ENCODE measurements at places on chromosomes 2 and 18. TPM values are rescaled to one million over a fixed set of nuclear protein-coding genes. Genes with fewer than 3 reads are reported as not detected.
A peak's percentile ranks its signal among the peaks of the same experiment; 100 is the strongest.

DNA sequence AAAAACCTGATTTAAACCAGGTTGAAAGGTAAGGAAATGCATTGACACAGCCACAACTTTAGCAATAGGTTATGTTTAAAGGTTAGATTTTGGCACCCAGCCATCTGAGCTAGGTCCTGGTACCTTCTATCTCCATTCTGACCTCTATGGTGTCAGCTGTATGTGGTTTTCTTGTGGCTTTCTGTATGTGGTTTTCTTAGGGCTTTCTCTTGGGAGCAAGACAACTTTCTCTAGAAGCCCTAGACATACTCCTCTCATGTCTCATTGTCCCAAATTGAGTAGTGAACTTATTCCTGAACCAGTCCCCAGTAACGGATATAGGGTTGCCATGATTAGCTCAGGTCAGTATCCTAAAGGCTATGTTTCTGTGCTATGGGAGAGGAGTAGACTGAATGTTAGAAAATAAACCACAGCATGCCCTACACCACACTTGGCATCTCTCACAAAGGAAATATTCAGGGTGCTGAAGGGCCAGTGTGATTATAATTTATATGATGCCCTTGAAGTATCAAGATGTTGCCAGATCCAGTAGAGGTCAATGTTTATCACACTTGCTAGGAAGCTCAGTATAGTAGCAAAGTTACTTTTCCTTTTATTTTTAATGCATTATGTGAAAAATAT is 176.1 kb downstream of the CAPN13 start:
- no peaks in the 10 kb centered on the region for H3K27me3 ChIP-seq
- H3K36me3 ChIP-seq, result no peaks in the 10 kb centered on the region
- peaks cover 14% of the 10 kb centered on the region for H3K4me1 ChIP-seq
- DNase-seq, result no peak
- H3K4me3 ChIP-seq, result no peak overlapping the region

GRCh38 chr18:62437235-62438017 is 85.4 kb upstream of the ZCCHC2 start:
- no peak overlapping the region for H3K4me3 ChIP-seq
- H3K36me3 ChIP-seq, result no peaks in the 10 kb centered on the region
- no peaks in the 10 kb centered on the region for H3K4me1 ChIP-seq
- H3K27me3 ChIP-seq, result peaks cover 13% of the 10 kb centered on the region
- no peak for DNase-seq

DNA sequence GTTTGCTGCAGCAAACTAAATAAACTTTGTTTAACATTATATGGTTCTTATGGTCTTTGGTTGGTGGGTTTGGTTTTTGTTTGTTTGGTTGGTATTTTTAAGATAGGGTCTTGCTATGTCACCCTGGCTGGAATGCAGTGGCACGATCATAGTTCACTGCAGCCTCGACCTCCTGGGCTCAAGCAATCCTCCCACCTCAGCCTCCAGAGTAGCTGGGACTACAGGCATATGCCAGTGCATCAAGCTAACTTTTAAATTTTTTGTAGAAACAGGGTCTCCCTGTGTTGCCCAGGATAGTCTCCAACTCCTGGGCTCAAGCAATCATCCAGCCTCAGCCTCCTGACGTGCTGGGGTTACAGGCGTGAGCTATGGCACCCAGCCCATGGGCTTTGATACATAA is 7.1 kb upstream of the RPRD1A start:
- H3K4me1 ChIP-seq, result peaks cover 2% of the 10 kb centered on the region
- peak overlapping the region; percentile 53 for H3K27ac ChIP-seq
- peaks cover 26% of the 10 kb centered on the region for H3K27me3 ChIP-seq
- no peak overlapping the region for H3K4me3 ChIP-seq

DNA sequence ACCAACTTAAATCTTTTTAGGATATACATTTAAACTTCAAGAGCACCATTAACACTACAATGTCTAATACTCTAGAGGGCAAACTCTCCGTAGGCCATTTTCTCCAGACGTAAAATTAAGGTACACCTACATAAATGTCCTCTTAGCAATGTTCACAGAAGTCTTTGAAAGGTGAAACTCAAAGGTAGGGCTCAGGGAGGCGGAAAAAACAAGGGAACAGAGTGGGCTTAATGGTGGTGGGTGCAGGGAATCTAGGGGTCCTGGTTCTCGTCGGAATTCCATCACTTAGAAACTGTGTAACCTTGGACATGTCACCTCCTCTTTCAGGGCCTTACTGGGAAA is 668 bp downstream of the NFU1 start:
- H3K36me3 ChIP-seq, result no peaks in the 10 kb centered on the region
- peak overlapping the region; percentile 97 for H3K27ac ChIP-seq
- no peak for DNase-seq
- H3K4me1 ChIP-seq, result peaks cover 15% of the 10 kb centered on the region
- peak overlapping the region; percentile 93 for H3K4me3 ChIP-seq

Gene SULT6B1
- total RNA-seq, result not detected

Gene IL18RAP
- total RNA-seq, result 8.8 TPM

- peaks cover 8% of the 10 kb centered on the region for H3K4me1 ChIP-seq
- H3K4me3 ChIP-seq, result no peak overlapping the region
- no peak for DNase-seq
- no peak overlapping the region for H3K27ac ChIP-seq
These were observed 165.0 kb downstream of the PLCL1 start for GRCh38 chr2:197969391-197969893.

DNA sequence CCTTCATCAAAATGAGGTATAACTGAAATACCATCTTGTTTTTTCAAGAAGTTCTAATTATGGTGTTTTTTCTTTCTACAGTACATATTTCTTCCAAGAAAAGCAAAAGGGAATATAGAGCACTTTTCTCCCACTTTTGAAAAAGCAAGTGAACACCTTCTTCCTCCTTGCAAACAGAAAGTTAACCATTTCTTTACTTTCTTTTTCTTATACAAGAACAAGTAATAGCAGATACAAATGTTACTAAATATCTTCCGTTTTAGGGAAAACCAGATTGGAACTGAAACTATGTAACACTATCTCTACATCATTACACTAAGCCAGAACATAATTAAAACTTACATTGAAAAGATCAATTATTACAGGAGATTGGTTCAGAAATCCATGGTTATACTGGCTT is 44.0 kb downstream of the COBLL1 start:
- H3K36me3 ChIP-seq, result no peaks in the 10 kb centered on the region
- no peaks in the 10 kb centered on the region for H3K27me3 ChIP-seq
- H3K4me1 ChIP-seq, result no peaks in the 10 kb centered on the region
- H3K27ac ChIP-seq, result no peak overlapping the region

Gene NT5DC4
- total RNA-seq, result not detected

Gene FSHR
- total RNA-seq, result not detected

GRCh38 chr2:133365117-133365516 is 203.1 kb downstream of the NCKAP5 start:
- no peak overlapping the region for H3K27ac ChIP-seq
- H3K36me3 ChIP-seq, result no peaks in the 10 kb centered on the region
- DNase-seq, result no peak
- H3K4me3 ChIP-seq, result no peak overlapping the region
- no peaks in the 10 kb centered on the region for H3K4me1 ChIP-seq

All from T-helper 17 cell (primary cell).